ENCODE measurements at places on chromosomes 12 and 14. TPM values are rescaled to one million over a fixed set of nuclear protein-coding genes. Genes with fewer than 3 reads are reported as not detected.

The SCN8A gene
- 0.67 TPM for total RNA-seq

GRCh38 chr12:11497995-11498394, 102.6 kb upstream of the PRB2 start:
- DNase-seq = no peak

DNA sequence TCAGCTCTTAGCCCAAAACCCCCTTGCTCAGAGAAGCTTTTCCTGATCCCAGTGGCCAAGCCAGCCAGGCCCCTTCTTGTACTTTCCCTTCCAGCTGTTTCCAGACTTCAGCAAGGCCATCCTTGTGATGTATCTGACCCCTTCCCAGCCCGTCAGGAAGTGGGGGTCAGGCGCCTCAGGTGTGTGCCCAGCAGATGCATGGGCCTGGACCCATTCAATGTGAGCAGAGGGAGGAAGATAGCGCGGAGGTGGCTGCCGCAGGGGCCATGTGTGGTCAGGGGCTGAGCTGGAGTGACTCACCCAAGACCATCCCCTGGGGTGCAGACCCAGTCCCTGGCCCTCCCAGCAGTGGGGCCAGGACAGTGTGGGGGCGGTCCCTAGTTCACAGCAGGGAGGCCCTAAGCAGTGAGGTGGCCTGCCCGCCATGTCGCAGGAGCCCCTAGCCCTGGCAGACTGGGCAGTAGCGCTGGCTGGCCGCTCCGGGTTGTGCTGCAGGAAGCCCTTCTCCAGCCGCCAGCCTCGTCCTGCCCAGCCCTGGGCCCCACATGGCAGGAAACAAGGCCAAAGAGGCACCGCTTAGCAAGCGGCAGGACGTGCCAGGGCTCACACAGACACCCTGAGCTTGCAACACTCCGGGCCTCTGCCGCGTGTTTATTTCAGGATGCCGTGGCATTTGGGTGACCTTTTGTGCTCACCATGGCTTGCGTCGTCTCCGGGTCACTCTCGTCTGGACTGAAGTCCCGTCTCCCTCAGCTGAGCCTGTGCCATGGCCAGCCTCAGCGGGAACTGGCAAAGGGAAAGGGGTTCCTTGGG, 12.0 kb downstream of the ADSS1 start:
- no peak for DNase-seq

The ITGB7 gene
- 621 TPM for total RNA-seq

- no peak for DNase-seq
Measured at GRCh38 chr12:6921996-6922946, 5.5 kb upstream of the ATN1 start.

The LRFN5 gene
- not detected for total RNA-seq

- DNase-seq = no peak
Measured at GRCh38 chr12:51202718-51203117, 15.1 kb downstream of the POU6F1 start.

The ARL6IP4 gene
- total RNA-seq = 180 TPM

DNA sequence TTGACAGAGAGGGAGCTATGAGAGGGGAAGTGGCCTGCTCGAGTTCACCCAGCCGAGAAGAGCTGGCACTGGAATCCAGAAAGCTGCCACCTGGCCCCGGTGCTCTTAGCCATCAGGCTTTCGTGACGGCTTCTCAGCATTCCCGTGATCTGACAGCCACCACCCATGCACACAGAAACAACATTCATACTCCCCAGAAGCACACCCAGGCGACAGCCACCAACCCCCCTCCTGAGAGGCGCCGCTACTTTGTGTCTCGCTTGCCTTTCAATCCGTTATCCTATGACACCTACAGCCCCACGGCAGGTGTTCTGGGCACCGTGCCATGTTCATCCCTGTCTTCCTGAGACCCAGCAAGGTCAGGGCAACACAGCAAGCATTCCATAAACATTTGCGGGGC, 31.4 kb downstream of the PSMC1 start:
- DNase-seq = no peak

DNA sequence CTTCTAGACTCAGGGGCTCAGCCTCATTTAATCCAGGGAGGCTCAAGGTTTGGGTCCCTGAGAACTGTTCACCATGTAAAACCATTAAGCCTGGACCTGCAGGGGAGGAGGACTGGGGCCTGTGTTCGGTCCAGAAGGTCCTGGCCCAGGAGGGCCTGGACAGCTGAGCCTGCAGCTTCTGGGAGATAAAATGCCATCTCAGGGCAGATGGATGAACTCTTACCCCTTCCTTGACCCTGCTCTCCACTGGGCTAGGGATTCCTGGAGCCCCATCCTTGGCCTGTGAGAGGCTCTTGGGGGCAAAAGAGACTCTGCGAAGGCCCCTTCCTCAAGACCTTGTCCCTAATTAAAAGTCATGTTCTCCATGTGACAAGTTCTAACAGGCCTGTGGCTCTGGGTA, 51.2 kb downstream of the PRMT8 start:
- DNase-seq = no peak

The ASIC1 gene
- 10.1 TPM for total RNA-seq

DNA sequence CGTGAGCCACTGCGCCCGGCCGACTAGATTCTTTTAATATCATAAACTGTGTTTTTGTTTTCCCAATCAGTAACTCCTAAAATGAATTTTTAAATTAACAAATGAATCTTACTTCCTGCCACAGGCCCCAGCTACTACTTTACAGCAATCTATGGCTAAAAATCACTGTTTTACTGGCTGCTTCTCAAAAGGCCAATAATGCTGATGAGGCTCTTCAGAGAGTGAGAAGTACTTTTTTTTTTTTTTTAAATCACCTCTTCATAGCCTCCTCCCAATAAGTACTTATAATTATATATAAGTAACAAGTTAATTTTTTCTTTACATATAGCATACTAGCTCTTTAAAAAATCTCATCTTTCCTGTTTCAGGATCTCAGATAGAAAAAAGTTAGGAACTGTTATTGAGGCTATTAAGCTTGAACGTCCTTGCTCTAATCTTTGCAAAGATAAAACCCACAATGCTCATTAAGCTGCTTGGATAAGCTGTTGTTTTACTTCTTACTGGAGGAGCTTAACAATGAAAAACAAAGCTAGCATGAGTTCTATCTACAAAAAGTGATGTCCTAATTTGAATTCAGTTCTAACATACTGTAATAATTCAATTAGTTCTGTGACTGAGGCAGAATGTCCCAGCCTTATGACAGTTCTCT, 12.8 kb upstream of the WDR20 start:
- no peak for DNase-seq

DNA sequence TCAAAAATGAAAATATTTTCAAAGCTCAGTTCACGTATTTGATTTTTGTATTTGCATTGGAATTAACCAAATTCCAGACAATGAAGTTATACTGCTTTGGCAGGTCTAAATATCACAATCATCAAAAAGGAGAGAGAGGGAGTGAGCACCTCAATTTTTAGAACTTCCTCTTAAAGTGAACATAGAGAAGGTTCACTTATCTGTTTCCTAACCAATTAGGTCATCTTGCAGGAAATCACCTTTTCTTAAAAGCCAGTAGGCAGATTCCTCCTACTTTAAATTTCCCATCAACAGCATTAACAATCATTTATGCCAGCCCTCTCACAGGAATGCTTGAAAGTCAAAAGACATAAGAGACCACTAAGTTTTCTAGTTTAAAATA, 388.7 kb downstream of the ZFP36L1 start:
- DNase-seq = no peak

DNA sequence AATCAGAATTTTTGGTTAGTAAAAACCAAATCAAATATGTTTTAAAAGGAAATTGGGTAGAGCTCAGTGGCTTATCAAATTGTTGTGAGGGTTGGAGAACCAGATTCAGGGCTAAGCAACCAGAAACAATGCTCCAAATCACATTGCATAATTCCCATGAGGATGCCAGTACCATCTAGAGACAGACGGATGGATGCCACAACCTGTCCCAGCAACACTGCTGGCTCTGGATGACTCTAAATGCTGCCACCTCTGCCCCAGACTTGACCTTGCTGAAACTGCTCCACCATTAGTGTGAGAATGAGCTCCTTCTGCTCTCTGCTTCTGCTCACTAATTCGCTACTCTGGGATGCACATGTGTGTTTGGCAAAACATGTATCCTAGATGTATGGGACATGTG, 43.9 kb downstream of the FRS2 start:
- DNase-seq = no peak

DNA sequence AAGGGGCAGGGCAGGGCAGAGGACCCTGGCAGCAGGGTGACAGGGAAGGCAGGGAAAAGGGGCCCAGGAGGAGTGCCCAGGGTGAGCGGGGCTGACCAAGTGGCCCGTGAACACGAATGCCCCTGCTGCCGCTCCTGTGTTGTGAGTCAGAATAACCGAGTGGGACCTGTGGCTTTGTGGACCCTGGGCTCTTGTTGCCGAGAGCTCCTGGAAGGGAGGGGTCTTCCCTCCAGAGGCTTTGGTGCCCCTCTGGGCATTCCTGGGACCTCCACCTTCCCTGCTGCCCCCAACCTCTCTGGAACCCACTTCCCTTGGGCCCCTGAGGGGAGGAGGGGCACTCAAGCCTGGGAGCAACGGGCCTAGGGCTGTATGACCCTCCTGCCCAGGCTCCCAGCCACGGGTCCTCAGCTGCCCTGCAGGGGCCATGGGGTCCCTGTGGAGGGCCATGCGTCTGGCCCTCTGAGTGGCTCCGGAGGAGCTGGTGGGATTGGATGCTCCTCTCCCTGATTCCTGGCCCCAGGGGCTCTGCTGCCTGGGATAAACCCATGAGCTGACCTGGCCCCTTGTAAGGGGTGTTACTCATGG, 319.4 kb downstream of the TMEM121 start:
- no peak for DNase-seq

- no peak for DNase-seq
Measured at GRCh38 chr14:24372701-24373416, 4.9 kb downstream of the NFATC4 start.

GRCh38 chr12:1501001-1501400, 93.4 kb downstream of the FBXL14 start:
- DNase-seq = no peak

The ADCY4 gene
- 4.1 TPM for total RNA-seq

DNA sequence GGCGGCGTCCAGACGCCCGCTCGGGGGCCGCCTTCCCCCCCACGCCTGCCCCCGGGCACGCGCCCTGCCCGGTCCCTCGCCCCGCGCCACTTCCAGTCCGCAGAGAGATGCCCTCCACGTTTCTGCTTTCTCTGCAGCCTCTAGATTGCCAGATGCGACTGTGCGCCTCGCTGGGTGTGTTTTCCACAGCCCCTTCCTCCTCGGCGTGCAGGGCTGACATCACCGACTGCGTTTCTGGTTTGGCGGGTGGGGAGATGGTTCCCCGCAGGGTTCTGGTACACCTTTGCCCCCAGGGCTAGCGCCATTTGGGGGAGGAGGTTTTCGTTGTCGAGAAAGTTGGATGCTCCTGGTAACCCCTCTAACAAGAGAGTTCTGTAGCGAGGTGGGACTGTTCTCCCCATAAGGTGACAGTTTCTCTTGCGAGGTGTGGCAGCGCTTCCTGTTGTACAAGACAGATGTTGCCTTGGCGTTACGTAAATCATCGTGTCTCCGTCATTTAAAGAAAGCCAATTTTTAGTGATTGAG, 1.5 kb downstream of the CALM1 start:
- peak; percentile 72 for DNase-seq

The C1R gene
- total RNA-seq = 2.2 TPM

The PALS1 gene
- total RNA-seq = 6.7 TPM

The TMEM19 gene
- 22.4 TPM for total RNA-seq

DNA sequence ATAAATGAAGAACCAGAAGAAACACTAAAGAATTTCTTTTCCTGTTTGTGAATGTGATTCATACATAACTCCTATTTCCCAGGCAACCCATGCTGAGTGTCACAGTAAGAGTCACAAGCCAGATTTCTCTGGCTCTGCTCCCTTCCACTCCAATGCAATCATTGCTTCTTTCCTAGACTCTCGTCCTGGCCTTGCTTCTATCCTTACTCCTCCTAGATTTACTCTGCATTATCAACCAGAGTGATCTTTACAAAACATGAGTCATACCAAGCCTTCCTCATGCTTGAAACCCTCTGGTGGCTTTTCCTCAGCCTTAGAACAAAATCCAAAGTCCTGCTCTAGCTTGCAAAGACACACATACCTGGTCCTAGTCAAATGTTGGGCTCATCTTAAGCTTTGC, 13.3 kb downstream of the IL22 start:
- DNase-seq = no peak

The KRT74 gene
- total RNA-seq = 0.15 TPM

- no peak for DNase-seq
Measured at GRCh38 chr14:93009471-93010129, 86.7 kb downstream of the CHGA start.

- no peak for DNase-seq
Measured at GRCh38 chr14:92841930-92842329, 47.8 kb downstream of the GOLGA5 start.

DNA sequence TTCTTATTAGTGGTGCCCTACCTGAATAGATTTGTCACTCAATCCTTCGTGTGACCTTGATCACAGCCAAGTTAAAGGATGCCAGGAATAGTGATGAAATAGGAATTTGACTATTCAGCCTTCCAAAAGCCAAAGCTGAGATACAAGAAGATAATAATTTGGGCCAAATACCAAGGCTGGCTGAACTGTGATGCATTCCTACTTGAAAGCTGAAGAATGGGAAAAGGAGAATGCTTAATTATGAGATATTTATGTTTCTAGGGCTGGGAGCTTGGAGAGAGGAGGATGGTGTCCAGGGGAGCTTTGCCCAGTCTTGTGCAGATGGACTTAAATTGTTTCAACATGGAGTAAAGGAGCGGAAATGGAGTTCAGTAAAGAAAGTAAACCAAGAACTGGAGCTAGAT, 5.2 kb downstream of the RNASE7 start:
- DNase-seq = no peak

- DNase-seq = no peak
Measured at GRCh38 chr12:102539651-102540553, 59.5 kb upstream of the IGF1 start.

The PPFIA2 gene
- total RNA-seq = not detected

GRCh38 chr14:42378274-42378673, 771.6 kb downstream of the LRFN5 start:
- DNase-seq = no peak

The SERPINA6 gene
- total RNA-seq = not detected

The BAG5 gene
- 29.8 TPM for total RNA-seq

The NACA gene
- 805 TPM for total RNA-seq

DNA sequence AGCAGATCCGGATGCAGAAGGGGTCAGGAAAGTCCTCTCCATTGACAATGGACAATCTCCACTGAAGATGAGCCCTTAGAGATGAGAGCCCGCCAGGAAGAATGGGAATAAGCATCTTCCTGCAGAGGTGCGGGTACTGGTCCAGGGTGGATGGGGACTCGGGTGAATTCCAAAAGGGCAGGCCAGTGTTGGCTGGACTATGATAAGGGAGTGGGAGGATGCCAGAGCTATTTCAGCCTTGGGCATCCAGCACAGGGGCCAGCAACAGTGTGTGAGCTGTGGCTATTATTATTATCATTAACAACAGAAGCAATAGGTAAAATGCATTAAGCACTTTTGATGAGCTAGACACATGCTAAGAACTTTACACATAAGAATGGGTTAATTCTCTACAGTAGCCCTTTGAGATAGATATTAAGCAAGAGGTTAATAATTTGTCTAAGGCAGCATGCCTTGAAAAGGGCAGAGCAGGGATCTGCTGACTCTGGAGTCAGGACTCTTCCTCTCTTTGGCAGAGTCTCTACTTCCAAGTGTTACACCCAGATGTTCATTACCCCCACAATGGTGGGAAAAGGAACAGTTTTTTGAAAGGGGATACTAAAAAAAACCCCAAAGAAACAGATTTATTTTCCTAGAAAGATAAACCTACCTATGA, 55.2 kb downstream of the PRICKLE1 start:
- DNase-seq = no peak

The OR6C6 gene
- total RNA-seq = not detected

GRCh38 chr12:7959701-7960121, 23.7 kb upstream of the SLC2A3 start:
- peak; percentile 72 for DNase-seq
